ENCODE measurements at places on chromosomes 6 and 20. TPM values are rescaled to one million over a fixed set of nuclear protein-coding genes. Genes with fewer than 3 reads are reported as not detected.

DNA sequence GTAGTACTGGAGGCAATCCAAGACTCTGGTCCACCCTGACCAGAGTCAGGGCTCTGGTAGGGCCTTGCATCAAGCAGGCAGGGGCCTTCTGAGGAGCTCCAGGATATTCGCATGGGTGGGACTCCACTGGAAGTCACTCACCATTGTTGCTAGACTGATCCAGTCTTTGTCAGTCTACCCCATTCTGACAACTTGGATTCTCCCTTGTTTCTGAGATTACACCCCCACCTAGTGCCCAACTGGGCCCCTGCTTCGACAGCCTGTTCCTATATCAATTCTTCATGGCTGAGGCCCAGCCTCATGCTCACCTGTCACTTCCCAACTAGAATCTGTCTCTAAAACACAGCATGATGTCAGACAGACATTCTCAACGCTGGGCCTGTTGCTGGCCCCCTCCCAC, 5.2 kb downstream of the SLC35D3 start:
- H3K4me3 ChIP-seq: no peak overlapping the region
- H3K27me3 ChIP-seq: peaks cover 10% of the 10 kb centered on the region
- peaks cover 4% of the 10 kb centered on the region for H3K4me1 ChIP-seq
- H3K36me3 ChIP-seq: no peaks in the 10 kb centered on the region

DNA sequence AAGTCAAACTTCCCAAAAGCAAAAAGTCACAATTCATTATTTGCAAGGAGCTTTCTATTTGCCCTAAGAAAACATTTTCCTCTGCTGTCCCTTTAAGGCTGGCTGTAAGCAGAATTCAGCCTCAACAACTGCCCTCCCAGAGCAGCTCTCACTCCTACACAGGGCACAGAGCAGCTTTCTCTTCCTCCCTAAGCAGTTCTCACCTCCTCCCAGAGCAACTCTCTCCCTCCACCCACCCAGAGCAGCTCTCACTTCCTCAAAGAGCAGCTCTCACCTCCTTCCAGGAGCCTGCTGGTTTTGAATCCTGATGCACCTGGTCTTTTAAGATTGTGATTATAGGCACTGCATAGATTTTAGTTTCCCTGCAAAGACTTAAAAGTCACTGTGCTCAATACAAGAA, 120.6 kb upstream of the TMEM181 start:
- H3K36me3 ChIP-seq: no peaks in the 10 kb centered on the region
- H3K4me1 ChIP-seq: no peaks in the 10 kb centered on the region
- H3K27me3 ChIP-seq: no peaks in the 10 kb centered on the region

GRCh38 chr6:131321589-131321988, 186.3 kb downstream of the AKAP7 start:
- no peaks in the 10 kb centered on the region for H3K4me1 ChIP-seq
- no peaks in the 10 kb centered on the region for H3K36me3 ChIP-seq
- no peak for DNase-seq
- no peak overlapping the region for H3K4me3 ChIP-seq

GRCh38 chr6:111757342-111757741, 115.9 kb downstream of the FYN start:
- no peaks in the 10 kb centered on the region for H3K36me3 ChIP-seq
- H3K27ac ChIP-seq: no peak overlapping the region
- no peaks in the 10 kb centered on the region for H3K4me1 ChIP-seq
- H3K4me3 ChIP-seq: no peak overlapping the region
- no peaks in the 10 kb centered on the region for H3K27me3 ChIP-seq
- DNase-seq: no peak

DNA sequence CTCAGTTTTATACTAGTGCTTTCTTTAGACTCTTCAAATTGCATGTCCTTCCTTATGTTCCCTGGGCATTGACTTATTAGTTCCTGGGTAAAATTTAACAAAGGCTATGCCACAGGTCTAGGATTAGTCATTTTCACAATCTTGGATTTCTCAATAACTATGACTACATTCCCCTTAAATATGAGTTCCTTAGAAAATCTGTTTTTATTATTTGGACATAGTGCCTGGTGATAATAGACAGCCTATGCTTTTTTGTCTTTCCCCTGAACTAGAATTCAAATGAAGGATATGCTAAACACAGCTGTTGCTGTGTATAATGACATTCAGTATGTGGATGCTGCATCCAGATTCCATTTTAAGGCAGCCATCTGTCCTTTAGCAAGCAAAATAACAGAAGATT, 1252.8 kb upstream of the GJE1 start:
- H3K4me1 ChIP-seq: no peaks in the 10 kb centered on the region
- no peak for DNase-seq
- no peak overlapping the region for H3K4me3 ChIP-seq
- H3K36me3 ChIP-seq: no peaks in the 10 kb centered on the region
- H3K27me3 ChIP-seq: no peaks in the 10 kb centered on the region

DNA sequence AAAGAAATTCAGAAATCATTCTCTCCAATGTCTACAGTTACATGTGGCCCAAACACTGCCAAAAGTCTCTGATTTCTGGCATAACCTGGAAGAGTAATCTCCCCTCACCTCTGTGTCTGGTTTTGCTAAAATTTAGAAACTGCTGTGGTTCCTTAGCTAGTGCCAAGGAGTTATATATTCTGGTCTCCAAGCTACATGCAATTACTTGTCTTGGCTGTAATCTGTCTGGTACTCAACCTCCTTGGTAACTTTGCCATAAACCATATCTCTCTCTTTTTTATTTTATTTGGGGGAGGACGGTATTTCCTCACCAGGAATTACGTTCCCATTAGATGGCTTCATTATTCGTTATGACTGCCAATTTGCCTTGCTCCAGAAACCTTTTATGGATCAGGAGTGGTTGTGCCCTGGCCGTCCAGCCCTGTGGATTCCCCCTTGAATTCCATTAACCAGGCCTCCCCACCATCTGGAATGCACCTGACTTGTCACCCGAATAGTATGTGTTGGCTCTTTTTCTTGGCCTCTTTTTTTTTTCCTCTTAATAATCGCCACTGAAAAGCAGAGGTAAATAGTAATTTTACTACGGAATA, 400.0 kb downstream of the CD83 start:
- H3K4me3 ChIP-seq: no peak overlapping the region
- H3K4me1 ChIP-seq: no peaks in the 10 kb centered on the region
- H3K27me3 ChIP-seq: no peaks in the 10 kb centered on the region
- no peak for DNase-seq

DNA sequence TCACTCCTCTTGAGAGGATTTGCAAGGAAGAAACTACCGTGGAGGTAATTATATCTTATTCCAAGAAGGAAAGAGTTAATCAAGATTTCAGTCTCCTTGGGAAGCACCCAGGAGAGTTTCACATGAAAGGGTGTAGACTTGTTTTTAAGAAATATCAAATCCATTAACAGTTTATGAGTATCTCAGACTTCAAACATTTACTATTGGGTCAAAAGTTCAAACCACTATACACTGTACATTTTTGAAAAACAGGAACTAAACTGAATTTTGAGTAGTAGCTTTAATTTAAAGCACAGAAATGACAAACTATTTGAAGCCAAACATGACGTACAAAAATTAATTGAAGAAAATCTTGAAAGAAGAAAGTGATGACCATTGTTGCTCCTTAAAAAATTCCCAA, 164.0 kb downstream of the FOXC1 start:
- no peaks in the 10 kb centered on the region for H3K4me1 ChIP-seq
- H3K27ac ChIP-seq: no peak overlapping the region
- no peak for DNase-seq
- H3K27me3 ChIP-seq: no peaks in the 10 kb centered on the region

- H3K27ac ChIP-seq: no peak overlapping the region
- no peaks in the 10 kb centered on the region for H3K27me3 ChIP-seq
- no peaks in the 10 kb centered on the region for H3K4me1 ChIP-seq
- no peak for DNase-seq
- H3K36me3 ChIP-seq: no peaks in the 10 kb centered on the region
These were observed 379.0 kb downstream of the THBS2 start for GRCh38 chr6:168874637-168875036.

- H3K4me1 ChIP-seq: peaks cover 3% of the 10 kb centered on the region
- H3K4me3 ChIP-seq: no peak overlapping the region
- H3K27me3 ChIP-seq: no peaks in the 10 kb centered on the region
- H3K27ac ChIP-seq: no peak overlapping the region
- DNase-seq: no peak
- H3K36me3 ChIP-seq: no peaks in the 10 kb centered on the region
These were observed 8.8 kb downstream of the ASIP start for GRCh38 chr20:34250005-34250404.

DNA sequence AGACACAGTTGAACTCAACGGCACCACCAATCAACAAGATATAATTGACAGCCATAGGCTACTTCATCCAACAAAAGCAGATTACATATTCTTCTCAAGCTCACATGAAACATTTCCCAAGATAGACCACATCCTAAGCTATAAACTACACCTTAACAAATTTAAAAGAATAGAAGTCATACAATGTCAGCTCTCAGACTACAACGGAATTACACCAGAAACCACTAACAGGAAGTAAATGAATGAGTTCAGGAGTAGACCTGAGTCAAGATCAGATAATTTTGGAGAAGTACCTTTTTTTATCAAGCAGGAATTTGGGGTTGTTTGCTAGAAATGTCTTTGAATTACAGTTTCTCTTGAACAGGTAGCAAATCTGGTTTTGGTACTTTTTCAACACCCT, 237.8 kb downstream of the TBX18 start:
- H3K4me3 ChIP-seq: no peak overlapping the region
- H3K27ac ChIP-seq: no peak overlapping the region
- no peaks in the 10 kb centered on the region for H3K36me3 ChIP-seq
- DNase-seq: no peak

DNA sequence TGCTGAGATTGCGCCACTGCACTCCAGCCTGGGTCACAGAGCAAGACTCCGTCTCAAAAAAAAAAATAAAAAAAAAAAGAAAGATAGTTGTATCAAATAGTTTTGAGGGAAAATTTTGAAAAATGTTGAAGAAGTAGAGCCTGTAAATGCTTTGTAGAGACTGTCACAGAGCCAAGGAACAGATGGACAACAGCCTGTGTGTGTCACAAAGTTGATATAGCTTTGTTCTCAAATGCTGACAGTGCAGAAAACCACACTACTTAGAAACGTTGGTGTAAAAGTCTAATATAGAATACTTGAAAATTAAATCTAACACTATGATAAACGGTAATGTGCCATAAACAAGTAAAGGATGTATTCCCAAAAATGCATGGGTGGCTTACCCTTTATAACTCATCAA, 25.4 kb downstream of the PTK7 start:
- no peaks in the 10 kb centered on the region for H3K27me3 ChIP-seq
- H3K36me3 ChIP-seq: no peaks in the 10 kb centered on the region

AIF1 gene
- 12.2 TPM for total RNA-seq

TP53TG5 gene
- total RNA-seq: not detected

LY86 gene
- total RNA-seq: 7.8 TPM

GPLD1 gene
- 62.0 TPM for total RNA-seq

NKX2-4 gene
- not detected for total RNA-seq

GUCA1A gene
- not detected for total RNA-seq

TFAP2B gene
- total RNA-seq: not detected

UBE2V1 gene
- total RNA-seq: 27.9 TPM

Measured in liver (tissue), 10 donors.